Lung (tissue), 17 donors: ENCODE measurements at places on chromosomes 1 and 21. TPM values are rescaled to one million over a fixed set of nuclear protein-coding genes. Genes with fewer than 3 reads are reported as not detected.

The NPHS2 gene
- not detected for polyA plus RNA-seq

The UTS2 gene
- polyA plus RNA-seq, result 1.8 TPM

The FHAD1 gene
- polyA plus RNA-seq, result 5.9 TPM

The TAS1R1 gene
- polyA plus RNA-seq, result 0.08 TPM

The RGS1 gene
- polyA plus RNA-seq, result 34.1 TPM

The CRNN gene
- 0.22 TPM for polyA plus RNA-seq

The S100A8 gene
- polyA plus RNA-seq, result 6,695 TPM

The HIVEP3 gene
- 7.0 TPM for polyA plus RNA-seq

The CBR3 gene
- polyA plus RNA-seq, result 4.2 TPM
